ENCODE measurements at places on chromosomes 7 and 10.

DNA sequence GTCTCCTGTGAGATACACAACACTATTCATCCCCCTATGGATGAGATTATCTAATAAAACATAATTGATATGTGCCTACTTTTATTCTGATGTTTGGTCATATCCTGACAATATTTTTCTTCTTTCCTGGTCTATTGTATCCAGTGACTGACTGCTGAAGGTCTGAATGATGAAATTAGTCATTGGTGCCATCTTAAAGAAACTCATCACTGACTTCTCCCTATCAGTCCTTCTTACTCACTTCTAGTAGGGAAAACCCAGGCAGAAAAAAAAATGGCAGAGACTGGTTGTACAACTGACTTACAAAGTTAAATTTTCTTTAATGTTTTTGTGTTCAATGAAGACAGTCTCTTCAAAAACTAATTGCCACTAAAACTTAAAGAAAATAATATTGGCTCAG is 377.4 kb downstream of the HTR7 start:
- DNase-seq: no peak

DNA sequence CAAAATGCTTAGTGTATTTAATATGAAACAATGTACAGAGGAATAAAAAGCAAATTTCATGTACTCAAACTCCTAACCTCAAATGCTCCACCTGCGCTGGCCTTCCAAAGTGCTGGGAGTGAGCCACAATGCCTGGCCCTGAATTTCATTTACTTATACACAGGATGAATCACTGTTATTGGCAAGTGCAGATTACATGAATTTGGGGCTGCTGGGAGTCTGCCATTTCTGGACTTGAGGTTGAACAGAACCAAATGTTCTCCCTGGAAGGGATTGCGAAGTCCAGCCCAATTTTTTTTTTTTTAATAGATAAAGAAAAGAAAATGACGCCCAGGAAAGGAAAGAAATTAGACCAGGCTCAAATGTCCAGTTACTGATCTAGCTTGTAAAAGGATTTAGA is 6.8 kb upstream of the CSTF2T start:
- DNase-seq: no peak

DNA sequence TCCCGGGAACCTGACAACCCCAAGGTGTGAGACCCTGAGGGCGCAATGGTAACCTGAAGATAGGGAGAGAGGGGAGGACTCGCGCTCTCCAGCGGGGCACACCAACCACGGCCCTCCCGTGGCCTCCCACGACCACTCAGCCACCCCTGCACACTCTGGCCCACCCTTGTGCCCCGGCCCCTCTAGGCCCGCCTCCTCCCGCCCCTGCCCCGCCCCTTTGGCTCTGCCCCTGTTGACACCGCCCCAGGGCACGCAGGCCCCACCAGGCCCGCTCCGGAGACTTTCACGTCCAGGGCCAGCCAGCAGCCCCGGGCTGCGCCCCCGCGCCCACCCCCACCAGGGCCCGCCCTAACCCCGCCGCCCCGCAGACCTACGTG is 10.9 kb downstream of the ATG9B start:
- no peak for DNase-seq

GRCh38 chr7:23105086-23105643 is 420 bp upstream of the KLHL7 start:
- no peak for DNase-seq

GRCh38 chr7:121313793-121314676 is 14.8 kb upstream of the WNT16 start:
- no peak for DNase-seq

DNA sequence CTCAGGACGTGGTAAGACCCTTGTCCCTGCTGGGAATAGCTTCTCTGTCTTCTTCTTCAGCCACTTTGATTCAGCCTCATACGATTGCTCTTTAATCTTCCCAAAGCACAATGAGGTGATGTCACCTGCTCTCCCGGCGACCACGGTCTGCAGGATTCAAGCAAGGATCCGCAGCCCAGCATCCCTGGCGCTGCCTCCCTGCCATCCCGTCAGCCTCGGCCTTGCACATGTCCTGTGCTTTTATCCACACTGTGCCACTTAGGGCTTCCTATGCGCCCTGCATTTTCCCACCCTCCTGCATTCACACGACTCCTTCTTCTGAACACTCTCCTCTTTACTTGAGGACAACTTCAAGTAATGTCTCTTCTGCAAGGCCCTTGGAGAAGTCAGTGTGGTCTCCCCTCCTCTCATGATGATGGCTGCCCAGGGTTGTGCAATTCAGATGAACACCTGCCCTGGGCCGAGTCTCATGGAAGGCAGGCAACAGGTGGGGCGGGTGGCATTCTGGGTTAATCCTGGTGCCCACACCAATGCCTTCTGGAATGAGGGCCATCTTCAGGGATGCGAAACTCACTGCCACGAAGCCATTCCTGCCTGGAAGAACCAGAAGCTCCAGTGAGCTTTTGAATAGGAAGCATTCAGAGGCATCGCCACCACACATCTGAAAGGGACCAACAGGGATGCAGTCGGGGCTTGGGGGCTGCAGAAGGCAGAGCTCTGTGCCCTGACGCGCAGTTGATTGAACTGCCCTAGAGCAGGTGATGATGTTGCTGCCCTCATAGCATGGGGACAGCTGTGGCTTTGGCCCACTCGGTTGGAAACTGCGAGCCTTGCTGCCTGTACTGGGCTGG is 287.5 kb downstream of the GLRX3 start:
- no peak for DNase-seq

DNA sequence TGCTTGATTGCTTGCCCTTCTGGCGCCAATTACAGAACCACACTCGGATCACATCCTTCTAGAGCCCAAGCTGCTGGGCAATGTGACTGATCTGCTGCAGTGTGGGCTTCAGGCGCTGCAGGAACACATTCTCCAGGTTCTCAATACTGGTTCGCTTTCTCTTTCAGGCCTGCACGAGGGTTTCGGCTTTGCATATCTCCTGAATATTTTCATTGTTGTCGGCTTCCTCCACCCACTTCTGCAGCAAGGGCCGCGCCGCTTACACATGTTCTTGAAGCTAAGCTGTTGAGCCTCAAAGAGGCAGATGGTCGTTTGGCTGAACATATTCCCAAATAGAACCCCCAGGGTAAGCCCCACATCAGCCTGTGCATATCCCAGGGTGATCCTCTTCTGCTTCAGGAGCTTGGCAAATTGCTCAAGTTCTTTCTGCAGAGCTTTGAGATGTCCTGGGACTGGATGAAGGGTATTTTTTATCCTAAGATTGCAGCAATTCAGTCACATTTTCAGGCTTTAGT is 64.6 kb downstream of the HERC4 start:
- no peak for DNase-seq

GRCh38 chr10:25808372-25808771 is 125.7 kb upstream of the MYO3A start:
- no peak for DNase-seq

- peak; percentile 77 for DNase-seq
Observed at GRCh38 chr10:101050208-101051069, 11.3 kb upstream of the KAZALD1 start.

DNA sequence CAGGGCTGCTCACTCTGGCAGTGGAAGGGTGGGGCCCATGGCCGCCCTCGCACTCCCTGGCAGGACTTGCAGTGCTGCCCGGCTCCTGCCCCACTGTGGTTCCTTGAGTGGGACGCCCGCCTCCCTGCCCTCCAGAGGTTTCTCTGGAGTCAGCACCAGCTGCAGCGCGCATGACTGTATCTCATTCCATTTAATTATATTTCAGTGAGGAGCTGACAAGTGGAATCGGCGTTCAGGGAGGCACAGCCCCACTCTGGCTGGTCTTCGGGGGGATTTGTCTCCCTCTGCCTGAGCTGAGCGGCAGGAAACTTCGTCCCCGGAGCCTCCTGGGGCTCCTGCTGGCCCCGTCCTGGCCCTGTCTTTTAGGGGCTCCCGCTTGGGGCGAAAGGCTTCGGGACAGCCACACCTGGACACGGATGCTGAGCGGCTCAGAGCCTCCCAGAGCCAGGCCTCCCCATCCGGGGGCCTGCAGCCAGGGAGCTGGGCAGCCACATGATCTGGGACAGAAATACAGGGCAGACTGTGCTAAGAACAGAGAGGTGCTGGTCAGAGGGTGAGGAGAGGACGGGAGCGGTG is 75.3 kb upstream of the NKX6-2 start:
- DNase-seq: no peak

GRCh38 chr7:102396710-102397019 is 502 bp downstream of the PRKRIP1 start:
- no peak for DNase-seq

DNA sequence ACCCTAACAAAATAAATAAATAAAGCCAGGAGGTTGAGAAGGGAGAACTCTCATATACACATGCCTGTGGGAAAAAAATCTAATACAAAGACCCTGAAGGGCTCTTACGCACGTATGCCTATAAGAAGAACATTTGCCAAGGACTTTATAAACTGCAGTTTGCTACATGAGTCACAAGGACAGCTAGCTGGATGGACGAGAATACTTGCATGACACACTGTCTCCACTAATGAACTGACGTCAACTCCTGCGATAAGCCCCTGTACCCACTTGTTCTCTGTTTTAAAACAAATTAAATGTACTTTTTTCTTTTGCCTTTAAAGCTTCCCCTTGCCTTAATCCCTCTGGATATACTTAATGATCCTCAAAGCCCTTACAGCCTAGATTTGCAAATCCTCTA is 374.6 kb upstream of the GHITM start:
- no peak for DNase-seq

DNA sequence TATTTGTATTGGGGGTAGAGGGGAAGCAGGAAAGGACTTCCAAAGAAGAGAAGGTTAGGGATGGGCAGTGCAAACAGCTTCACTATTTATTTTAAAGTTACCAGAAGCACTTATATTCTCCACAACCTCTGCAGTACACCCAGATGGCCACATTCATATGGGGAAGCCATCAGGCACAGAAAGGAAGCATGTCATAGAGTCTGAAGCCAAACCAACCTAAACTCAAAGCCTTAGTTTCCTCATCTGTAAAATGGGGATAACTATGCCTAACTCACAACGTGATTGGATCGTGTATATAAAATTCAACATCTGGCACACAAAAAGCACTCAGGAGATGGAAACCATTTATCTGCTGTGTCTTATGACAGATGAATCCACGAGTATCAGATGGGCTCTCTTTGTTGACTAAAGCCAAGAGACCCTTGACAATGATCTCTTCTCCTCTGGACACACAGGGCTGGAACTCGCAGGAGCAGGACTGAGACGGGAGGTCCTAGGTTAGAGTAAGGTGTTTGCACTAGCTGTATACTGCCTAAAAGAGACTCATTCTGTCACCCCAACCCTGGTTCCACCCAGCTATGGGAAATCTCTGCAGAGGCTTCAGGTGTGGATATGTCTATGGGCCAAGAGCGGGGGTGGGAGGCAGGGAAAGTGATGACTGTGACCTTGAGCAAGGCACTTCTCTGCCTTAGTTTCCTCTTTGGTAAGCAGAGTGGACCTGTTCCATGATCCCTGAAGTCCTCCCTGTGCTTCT is 1.8 kb downstream of the KIAA1549 start:
- no peak for DNase-seq

DNA sequence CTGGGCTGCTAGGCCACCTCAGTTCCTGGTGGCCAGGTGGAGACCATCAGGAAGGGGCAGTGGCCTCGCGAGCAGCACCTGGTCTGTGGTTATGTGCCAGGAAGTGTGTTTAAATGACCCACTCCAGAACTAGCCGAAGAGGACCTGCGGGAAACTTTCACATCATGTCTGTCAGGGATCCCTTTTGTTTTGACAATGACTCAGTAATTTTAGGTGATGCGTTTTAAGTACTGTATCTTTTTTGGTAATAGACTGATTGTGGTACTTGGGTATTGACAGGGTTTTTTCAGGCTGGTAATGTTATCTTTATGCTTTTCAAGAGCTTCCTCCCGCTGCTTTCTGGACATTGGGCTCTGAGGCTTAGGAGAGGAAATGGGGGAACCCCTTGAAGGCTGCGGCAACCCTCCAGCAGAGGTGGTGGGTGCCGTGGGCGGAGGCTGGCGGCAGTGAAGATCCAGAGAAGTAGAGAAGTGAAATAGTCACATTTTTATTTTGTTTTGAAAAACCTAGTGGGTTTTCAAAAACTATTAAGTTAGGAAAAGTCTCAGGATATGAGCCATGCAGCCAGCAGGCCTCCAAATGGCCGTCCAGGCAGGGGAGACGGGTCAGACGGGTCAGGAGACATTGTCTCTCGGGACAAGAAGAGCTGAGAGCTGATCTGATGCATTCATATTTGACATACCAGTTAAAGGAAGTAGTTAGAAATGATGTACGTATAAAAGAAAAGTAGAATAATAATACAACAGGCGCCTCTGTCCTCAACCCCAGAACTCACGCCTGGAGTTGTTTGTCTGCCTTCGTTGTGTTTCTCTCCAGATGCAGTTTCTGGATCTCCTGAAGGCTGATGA is 27.7 kb downstream of the PPP2R2D start:
- no peak for DNase-seq

- DNase-seq: no peak
Observed at GRCh38 chr7:47179812-47180515, 401.9 kb downstream of the TNS3 start.

DNA sequence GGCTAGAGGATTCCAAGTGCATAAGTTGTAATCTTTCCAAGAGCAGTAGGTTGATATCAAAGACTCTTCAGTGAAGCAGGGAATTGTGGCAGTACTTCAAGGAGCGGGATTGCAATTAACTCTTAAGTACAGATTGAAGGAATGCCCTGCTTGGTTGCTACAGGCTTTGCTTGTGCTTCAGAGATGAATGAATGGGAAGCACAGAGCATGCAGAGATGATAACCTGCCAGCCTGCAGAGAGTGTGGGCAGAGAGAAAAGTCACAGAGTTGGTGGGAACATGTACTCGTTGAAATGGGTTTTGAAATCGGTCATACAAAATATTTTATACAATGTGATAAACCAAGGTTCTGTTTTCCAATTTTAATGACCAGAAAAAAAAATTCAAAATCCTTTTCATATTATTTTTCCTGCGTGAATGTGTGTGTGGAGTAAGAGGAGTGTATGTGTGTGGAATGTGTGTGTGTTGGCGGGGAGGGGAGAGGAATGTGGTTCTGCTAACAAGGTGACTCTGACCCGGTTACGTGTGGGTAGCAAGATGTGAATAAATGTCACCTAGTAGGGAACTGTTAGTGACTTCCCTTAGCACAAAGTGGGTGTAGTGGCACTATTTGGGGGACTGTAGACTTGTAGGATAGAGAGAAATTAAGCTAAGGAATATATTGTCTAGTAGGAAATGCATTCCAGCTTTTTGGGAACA is 697.8 kb downstream of the GATA3 start:
- no peak for DNase-seq

DNA sequence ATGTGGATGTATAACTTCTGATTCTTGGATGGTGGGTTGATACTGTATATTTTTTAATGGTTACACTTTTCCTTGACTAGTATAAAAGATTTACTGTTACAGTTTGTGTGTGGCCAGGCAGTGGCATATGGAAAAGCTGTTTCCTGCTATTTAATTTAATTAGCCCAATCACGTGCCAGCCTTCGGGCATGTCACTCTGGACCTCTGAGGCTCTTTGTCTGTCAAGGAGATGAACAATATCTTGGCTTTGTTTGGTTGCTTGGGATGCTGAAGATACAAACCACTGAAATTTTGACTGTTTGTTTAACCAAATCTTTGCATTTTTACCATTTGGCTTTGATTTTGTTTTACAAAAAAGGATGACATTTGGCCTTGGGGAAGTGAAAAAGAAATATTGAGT is 185.0 kb downstream of the HDAC9 start:
- DNase-seq: no peak

- no peak for DNase-seq
Observed at GRCh38 chr10:67771200-67771599, 66.8 kb downstream of the DNAJC12 start.
